ENCODE measurements at places on chromosomes 1 and 21.

DNA sequence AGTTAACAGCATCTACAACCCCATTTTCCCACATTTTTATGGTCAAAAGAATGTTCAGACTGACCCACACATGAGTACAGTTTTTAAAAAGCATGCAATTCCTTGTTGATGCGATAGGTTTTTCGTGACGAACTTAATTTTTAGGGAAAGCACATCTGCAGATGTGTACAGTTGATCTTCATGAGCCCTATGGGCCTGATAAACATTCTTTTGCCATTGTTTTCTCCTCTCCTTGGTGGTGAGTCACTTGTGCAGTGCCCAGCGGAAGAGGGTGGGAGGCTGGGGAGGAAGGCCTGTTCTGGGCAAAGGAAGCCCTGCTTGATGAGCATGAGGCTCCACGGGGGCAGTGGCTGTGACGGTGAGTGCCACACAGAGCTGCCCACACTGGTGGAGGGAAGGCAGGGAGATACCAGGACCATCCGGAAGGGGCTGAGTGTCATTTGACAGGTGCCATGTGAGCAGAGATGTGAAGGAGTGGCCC, 5.3 kb downstream of the ARF1 start:
- DNase-seq = peak; percentile 76

- DNase-seq = peak; percentile 27
Measured at GRCh38 chr1:241825581-241825980, 22.4 kb upstream of the EXO1 start.

DNA sequence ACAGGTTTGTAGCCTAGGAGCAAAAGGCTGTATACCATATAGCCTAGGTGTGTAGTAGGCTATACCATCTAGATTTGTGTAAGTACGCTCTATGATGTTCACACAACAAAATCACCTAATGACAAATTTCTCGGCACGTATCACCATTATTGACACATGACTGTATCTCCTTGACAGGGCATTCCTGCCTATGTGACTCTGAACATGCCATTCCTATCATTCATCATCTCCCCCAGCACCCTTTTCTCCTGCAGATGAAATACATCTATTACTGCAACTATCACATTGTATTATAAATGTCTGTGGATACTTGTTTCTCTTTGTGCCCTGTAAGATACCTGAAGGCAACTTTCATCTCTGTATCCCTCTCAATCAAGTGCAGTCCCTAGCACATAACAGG, 29.9 kb downstream of the TP53BP2 start:
- peak; percentile 75 for DNase-seq

GRCh38 chr1:194485432-194485831, 1299.0 kb upstream of the B3GALT2 start:
- no peak for DNase-seq

GRCh38 chr1:48250572-48250971, 28.1 kb downstream of the SLC5A9 start:
- no peak for DNase-seq

- no peak for DNase-seq
Measured at GRCh38 chr1:156689953-156690674, 12.9 kb upstream of the NES start.
